ENCODE measurements at places on chromosomes 2 and 18. TPM values are rescaled to one million over a fixed set of nuclear protein-coding genes. Genes with fewer than 3 reads are reported as not detected.

- peak overlapping the region; percentile 72 for H3K27ac ChIP-seq
- peak; percentile 56 for DNase-seq
- no peaks in the 10 kb centered on the region for H3K36me3 ChIP-seq
- H3K27me3 ChIP-seq = no peaks in the 10 kb centered on the region
- H3K4me1 ChIP-seq = peaks cover 41% of the 10 kb centered on the region
- peak overlapping the region; percentile 79 for H3K4me3 ChIP-seq
Measured at GRCh38 chr2:39494784-39495251, 57.7 kb upstream of the MAP4K3 start.

DNA sequence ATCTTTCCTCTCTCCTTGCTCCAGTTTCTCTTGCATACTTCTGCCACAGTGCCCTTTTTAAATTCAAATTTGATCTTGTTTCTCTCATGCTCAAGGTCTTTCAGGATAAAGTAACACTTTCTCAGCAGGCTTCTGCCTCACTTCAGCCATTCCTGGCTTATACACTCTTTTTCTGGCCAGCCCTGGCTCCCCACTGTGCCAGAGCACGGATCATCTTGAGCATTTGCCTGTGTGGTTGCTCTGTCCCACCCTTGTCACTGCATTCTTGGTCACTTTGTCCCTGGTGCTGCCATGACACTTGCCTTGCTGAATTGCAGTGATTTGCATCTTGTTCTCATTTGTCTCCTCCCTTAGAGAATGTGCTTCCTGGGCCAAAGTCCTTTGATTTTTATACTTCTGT lies 634.3 kb downstream of the TMEM182 start:
- H3K4me1 ChIP-seq = no peaks in the 10 kb centered on the region
- H3K4me3 ChIP-seq = no peak overlapping the region
- no peak for DNase-seq
- H3K36me3 ChIP-seq = no peaks in the 10 kb centered on the region
- H3K27ac ChIP-seq = no peak overlapping the region

GRCh38 chr18:9694952-9695495 lies 13.1 kb upstream of the RAB31 start:
- no peaks in the 10 kb centered on the region for H3K36me3 ChIP-seq
- DNase-seq = no peak
- no peak overlapping the region for H3K27ac ChIP-seq

GRCh38 chr2:201950606-201951005 lies 83.0 kb upstream of the FZD7 start:
- H3K27me3 ChIP-seq = peaks cover 24% of the 10 kb centered on the region
- DNase-seq = no peak
- no peak overlapping the region for H3K4me3 ChIP-seq
- no peak overlapping the region for H3K27ac ChIP-seq
- H3K36me3 ChIP-seq = no peaks in the 10 kb centered on the region

DNA sequence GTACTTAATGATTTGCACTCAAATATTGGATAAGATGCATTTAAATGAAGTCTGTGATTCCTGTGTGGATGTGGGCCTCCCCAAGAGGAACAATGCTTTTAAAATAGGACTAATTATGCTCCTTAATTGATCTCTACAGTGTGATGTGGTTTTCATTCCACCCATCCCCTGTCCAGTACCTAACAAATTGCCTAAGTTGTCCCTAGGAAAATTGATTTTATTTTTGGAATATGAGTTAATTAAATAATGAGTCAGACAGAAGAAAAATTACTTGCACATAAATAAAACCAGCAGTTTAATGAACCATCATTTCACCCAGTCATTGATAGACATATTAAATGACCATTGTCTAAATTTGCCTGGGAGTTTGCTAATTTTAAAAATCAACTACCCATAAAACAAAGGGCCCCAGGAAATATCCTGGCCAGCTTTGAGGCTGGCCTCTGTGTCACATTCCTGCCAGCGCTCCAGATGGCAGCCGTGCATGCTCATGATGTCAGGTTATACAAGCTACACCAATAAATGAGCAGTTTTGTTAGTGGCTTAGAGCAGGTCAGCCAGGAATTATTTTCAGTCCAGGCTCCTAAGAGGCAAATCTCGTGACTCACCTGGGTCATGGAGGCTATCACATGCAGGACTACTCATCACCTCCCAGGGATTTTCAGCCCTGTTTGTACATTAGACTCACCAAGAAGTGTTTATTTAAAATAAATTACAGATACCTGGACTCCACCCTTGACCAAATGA lies 31.9 kb downstream of the ABHD3 start:
- no peak overlapping the region for H3K27ac ChIP-seq
- no peaks in the 10 kb centered on the region for H3K4me1 ChIP-seq
- H3K27me3 ChIP-seq = no peaks in the 10 kb centered on the region
- no peaks in the 10 kb centered on the region for H3K36me3 ChIP-seq

DNA sequence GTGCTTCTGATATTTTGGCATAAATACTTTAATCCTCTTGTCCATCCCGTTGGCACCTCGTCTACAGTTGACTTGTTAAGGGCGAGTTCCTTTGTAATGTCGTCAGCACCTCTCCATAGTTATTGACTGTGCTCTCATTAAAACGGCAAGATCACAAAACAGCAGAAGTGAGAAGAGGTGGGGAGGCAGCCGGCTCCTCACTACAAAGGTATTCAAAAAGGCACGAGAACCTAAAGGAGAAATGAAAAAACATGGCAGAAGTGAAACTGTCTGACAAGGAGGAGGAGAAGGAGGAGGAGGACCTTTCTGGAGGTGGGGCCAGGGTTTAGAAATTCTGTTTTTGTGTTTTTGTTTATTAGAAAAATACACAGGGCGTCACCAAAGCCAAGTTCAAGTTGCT lies 235.6 kb downstream of the BCL11A start:
- H3K4me3 ChIP-seq = peak overlapping the region; percentile 48
- no peaks in the 10 kb centered on the region for H3K27me3 ChIP-seq
- H3K36me3 ChIP-seq = no peaks in the 10 kb centered on the region

PRKCE gene
- polyA plus RNA-seq = 19.8 TPM

HAAO gene
- 3.0 TPM for polyA plus RNA-seq

DNA sequence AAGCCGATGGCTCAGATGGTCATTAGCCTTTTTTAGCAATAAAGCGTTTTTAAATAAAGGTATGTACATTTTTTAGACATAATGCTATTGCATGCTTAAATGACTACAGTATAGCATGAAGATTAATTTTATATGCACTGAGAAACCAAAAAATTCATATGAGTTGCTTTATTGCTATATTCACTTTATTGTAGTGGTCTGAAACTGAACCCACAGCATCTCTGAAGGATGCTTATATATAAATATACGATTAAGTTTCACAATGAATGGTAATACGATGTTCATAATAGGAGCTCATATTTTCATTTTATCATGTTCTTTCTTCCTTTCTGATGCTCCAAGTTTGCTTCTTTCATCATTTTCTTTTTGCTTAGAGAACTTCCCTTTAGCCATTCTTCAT lies 132.8 kb downstream of the DNAH6 start:
- no peak for DNase-seq
- peaks cover 9% of the 10 kb centered on the region for H3K27me3 ChIP-seq
- no peaks in the 10 kb centered on the region for H3K4me1 ChIP-seq
- no peaks in the 10 kb centered on the region for H3K36me3 ChIP-seq
- no peak overlapping the region for H3K4me3 ChIP-seq

GRCh38 chr2:106570316-106570715 lies 83.2 kb downstream of the CD8B2 start:
- DNase-seq = no peak
- no peak overlapping the region for H3K27ac ChIP-seq
- H3K36me3 ChIP-seq = no peaks in the 10 kb centered on the region
- no peaks in the 10 kb centered on the region for H3K27me3 ChIP-seq
- no peaks in the 10 kb centered on the region for H3K4me1 ChIP-seq
- no peak overlapping the region for H3K4me3 ChIP-seq

FAP gene
- polyA plus RNA-seq = not detected

DNA sequence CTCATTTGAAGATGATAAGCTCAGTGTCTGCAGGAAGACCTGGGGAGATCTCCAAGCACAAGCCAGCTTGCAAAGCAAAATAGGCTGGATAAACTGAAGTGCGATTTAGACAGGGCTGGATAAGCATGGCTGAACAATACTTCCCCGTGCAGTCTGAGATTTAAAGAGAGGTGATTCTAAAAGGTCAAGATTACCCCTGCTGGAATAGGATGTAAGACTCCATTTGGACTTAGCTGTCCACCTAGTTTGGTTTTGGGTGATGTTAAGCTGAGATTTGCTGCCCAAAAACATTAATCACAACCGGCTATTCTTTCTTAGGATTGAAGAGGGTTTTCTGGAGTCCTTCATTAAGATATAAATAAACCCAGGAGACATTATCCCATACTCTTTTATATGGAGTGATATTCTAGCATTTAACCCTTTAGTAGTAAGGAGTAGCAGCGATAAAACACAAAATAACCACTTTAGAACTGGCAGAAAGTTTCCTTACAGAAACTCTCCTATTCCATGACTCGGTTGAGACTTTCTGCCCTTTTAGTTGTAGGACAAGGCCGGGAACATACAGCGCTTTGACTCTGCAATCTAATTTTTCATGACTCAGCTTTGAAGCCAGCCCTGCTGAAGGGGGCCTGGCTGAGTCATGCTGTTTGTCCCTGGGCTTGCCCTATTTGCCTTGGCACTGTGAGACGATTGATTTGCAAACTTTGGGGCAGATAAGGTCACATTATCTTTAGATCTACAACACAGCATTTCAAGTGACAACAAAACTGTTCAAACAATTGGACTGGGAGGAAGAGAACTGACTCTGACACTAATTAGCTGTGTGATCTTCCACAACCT lies 238.2 kb downstream of the GCA start:
- no peak for DNase-seq
- no peaks in the 10 kb centered on the region for H3K27me3 ChIP-seq
- H3K27ac ChIP-seq = no peak overlapping the region
- no peaks in the 10 kb centered on the region for H3K36me3 ChIP-seq

DNA sequence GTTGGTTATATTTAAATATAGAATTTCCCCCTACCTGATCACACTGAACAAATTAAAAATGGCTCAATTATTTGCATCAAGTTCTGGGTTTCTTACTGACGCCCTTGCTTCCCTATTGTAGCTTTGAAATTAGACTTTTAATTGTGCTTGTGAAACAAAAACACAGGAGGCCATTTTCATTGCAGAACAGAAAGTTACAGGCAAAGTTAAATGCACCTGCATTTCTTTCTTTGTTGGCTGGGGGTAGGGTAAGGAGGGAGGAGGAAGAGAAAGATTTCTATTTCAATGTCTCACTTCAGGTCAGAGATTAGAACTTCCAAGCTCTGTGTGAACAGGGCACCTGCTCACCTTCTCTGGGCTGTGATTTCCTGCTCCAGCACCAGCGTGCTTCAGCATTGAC lies 199.6 kb downstream of the BCL11A start:
- H3K4me1 ChIP-seq = peaks cover 95% of the 10 kb centered on the region
- H3K36me3 ChIP-seq = no peaks in the 10 kb centered on the region
- H3K27ac ChIP-seq = peak overlapping the region; percentile 100
- peak; percentile 85 for DNase-seq
- peak overlapping the region; percentile 83 for H3K4me3 ChIP-seq

DNA sequence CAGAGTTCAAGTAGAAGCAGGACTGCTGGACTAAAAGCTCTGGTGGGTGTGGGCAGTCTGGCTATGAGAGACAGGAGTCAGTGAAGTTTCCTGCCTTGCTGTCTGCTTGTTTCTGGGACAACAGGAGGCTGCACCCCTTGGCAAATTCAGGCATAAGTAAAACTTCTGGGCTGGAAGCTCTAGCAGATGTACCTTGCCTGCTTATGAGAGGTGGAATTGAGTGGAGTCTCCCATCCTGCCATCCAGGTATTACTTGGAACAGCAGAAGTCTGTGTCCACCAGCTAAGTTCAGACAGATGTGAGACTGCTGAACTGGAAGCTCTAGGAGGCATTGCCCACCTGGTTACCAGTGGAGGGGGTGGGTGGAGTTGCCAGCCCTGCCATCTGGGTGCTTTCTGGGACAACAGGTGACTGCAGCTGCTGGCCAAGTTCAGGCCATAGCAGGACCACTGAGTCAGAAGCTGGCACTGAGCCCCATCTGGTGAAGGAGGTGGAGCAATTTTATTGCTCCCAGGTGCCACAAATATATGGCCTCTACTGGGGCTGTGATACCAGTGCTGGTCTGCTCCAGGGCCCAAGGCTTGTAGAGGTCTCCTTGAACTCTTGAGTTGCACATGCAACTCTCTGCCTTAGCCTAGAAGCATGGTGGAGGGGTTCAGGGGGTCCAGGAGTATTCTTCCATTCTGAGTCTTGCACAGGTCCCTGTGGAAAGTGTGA lies 199.4 kb upstream of the FN1 start:
- no peak overlapping the region for H3K27ac ChIP-seq
- peaks cover 4% of the 10 kb centered on the region for H3K36me3 ChIP-seq

- H3K36me3 ChIP-seq = peaks cover 12% of the 10 kb centered on the region
- no peak for DNase-seq
- no peak overlapping the region for H3K27ac ChIP-seq
- peaks cover 21% of the 10 kb centered on the region for H3K4me1 ChIP-seq
Measured at GRCh38 chr2:28778392-28778791, 26.8 kb downstream of the PPP1CB start.

DNA sequence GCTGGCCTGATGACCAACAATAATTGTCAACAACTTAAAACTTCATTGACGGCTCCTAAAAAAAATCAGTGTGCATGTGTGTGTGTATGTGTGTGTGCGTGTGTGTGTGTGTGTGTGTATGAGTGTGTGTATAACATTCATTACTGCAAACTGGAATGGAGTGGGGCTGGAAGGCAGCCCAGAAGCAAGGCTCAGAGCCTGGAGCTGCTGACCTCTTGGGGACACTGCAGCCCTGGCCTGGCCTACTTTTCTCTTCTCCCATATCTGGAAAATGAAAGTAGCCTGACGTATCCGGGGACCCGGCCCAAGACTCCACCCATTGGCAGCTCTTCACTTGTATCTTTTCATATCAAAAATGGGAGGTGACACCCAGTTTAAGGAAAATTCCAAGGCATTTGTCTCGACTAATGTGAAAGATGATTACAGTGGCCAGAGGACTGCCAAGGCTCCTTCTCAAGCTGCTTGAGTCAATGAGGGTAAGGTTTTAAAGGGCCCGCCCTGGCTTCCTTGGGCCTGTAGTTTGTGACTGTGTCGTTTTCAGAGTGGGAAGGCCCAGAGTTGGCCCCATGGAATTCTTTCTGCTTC lies 72.4 kb upstream of the IL1R1 start:
- no peak overlapping the region for H3K4me3 ChIP-seq
- peaks cover 28% of the 10 kb centered on the region for H3K27me3 ChIP-seq
- peaks cover 4% of the 10 kb centered on the region for H3K4me1 ChIP-seq

LIMS4 gene
- 1.6 TPM for polyA plus RNA-seq

DSG1 gene
- polyA plus RNA-seq = not detected

GRCh38 chr2:60405271-60405919 lies 148.1 kb downstream of the BCL11A start:
- H3K36me3 ChIP-seq = no peaks in the 10 kb centered on the region
- peak overlapping the region; percentile 61 for H3K4me3 ChIP-seq

GRCh38 chr2:97654791-97655190 lies 8.9 kb downstream of the COX5B start:
- H3K4me1 ChIP-seq = peaks cover 5% of the 10 kb centered on the region
- H3K4me3 ChIP-seq = no peak overlapping the region
- peaks cover 6% of the 10 kb centered on the region for H3K36me3 ChIP-seq
- H3K27ac ChIP-seq = no peak overlapping the region
- no peaks in the 10 kb centered on the region for H3K27me3 ChIP-seq

CSRNP3 gene
- polyA plus RNA-seq = not detected

DSC3 gene
- not detected for polyA plus RNA-seq

All from naive B cell (primary cell).